ENCODE measurements at places on chromosomes 7 and 10.

DNA sequence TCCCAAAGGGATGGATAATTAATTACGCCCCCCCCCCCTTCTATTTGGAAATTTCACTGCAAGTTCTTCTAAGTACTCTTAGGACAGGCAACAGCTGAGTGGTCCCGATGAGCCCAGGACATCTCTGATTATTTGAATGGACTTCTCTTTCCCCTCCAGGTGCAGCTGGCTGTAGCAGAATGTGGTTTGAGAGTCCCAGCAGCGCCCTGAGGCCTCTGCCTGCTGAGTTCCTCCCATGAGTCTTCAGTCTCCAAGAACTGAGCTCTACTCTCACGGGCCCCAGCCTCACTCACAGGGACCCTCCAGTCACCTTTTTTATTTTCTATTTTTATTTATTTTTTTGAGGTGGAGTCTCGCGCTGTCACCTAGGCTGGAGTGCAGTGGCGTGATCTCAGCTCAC is 63.6 kb upstream of the SFMBT2 start:
- DNase-seq = no peak

- DNase-seq = no peak
These were observed 625.1 kb upstream of the PCDH15 start for GRCh38 chr10:55426138-55426537.

- DNase-seq = peak; percentile 9
These were observed 58.9 kb downstream of the FRMPD2 start for GRCh38 chr10:48215486-48216203.

GRCh38 chr7:135210888-135211178 is 493 bp downstream of the WDR91 start:
- DNase-seq = no peak

GRCh38 chr7:111089822-111090426 is 1.0 kb upstream of the LRRN3 start:
- DNase-seq = peak; percentile 65
